ENCODE measurements at places on chromosomes 3 and 15.

GRCh38 chr3:33287672-33288282, 10.5 kb downstream of the FBXL2 start:
- DNase-seq = no peak

DNA sequence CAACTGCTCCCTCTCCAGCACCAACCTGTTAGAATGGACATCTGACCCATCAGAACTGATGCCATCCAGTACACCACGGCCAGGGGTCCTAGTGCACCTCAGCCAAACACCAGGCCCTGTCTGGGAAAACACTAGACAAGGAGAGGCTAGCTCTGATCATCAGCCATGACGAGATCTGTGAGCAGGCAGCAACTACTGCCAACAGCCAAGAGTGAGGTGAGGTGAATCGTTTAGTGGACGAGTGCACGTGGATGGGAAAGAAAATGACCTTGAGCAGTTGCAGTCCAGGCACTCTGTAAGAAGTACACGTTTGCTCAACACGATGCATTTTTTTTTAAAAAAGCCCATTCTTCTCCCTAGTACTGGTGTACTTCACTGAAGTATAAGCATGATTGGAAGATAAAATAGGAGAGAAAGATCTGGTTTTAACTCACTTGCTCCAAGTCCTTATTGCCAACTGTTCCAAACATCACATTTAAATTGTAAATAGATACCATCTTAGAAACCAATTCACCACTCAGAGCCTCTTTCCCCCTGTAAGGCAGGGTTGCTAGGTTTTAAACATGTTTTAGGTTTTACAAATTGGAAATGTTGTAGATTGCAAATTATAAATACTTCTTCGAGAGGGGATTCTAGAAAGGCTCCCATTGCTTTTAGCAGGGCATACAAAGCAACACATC, 5.7 kb downstream of the ST8SIA2 start:
- no peak for DNase-seq

GRCh38 chr15:78242128-78242527, 7.8 kb upstream of the ACSBG1 start:
- DNase-seq = no peak

GRCh38 chr3:32138545-32139104, 32.2 kb downstream of the GPD1L start:
- DNase-seq = no peak

GRCh38 chr3:47017504-47018268, 38.2 kb downstream of the NBEAL2 start:
- DNase-seq = no peak

GRCh38 chr15:82647835-82648256, 683 bp upstream of the CPEB1 start:
- no peak for DNase-seq

DNA sequence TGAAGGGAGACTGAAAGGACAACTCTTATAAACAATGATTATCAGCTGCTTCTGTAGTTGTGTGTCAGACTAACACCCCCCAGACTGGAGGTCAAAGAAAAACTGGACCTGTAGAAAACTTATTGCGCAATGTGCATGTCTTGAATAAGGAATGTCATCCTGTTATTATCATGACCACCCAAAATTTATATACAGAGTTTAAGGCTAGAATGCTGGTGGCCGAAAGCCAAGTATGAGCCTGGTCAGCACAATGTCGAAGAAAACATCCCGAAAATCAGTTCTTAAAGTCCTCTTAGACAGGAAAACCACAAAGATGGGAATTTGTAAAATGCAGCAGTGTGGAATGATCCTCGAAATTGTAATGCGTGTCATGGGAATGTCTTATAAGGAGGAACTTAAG, 29.3 kb downstream of the RFTN1 start:
- no peak for DNase-seq

DNA sequence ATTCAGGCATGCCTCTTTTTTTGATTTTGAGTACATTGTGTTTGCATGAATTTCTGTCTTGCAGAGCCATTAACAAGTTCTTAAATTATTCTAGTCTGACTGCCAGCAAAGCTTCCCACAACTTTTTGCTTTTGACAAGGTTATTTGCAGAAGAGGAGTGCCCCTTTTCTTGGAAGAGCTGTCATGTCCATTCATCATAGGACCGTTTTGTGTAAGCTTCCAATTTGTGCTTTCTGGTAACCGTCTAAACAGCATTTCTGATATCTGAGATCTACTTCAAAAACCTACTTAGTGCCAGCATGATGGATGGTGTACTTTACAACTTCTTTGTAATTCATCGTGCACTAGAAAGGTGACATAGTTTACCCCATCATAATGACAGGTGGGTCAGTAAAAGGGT, 379.7 kb downstream of the NAALADL2 start:
- no peak for DNase-seq
